Activated CD8-positive, alpha-beta memory T cell treated with anti-CD3 and anti-CD28 coated beads for 48 hours (primary cell): ENCODE measurements at places on chromosomes 5 and 9.

DNA sequence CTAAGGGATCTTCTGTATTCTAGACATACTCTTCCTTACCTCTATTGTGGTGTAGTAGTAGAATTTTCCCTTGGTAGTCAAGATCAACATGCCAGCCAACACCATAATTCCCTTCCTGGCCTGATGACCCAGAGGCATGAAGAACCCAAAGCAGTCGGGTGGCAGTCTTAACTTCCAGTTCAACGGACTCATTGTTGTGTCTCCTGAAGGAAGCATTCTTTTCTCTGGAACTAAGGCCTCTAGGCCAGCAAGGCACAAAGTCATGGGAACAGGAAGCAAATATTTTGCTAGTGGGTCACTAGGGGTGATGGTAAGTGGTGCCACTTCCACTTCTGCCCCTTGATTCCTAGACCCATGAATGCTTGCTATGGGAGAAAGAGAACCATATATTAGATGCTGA is 55.2 kb upstream of the DAPK1 start:
- no peak for DNase-seq

DNA sequence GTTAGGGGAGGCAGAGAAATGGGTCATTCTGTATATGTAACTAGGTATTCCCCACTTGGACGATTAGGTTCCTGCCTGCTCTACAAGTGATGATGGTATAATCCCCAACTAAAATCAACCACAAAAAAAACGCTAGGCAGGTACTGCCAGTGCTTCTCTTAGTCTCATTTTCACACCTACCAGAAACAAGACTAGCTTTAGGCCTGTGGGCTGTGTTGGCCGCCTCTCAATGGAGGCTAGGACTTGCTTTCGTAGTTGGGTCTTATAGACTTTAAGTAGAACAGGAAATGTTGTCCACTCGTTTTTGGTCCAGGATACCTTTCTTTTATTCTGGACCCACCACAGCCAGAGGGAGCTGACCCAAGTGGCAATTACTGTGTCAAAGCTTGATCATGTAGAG is 111.8 kb downstream of the UNC13B start:
- DNase-seq, result no peak

- no peak for DNase-seq
Observed at GRCh38 chr5:108661024-108661423, 86.7 kb upstream of the FER start.

DNA sequence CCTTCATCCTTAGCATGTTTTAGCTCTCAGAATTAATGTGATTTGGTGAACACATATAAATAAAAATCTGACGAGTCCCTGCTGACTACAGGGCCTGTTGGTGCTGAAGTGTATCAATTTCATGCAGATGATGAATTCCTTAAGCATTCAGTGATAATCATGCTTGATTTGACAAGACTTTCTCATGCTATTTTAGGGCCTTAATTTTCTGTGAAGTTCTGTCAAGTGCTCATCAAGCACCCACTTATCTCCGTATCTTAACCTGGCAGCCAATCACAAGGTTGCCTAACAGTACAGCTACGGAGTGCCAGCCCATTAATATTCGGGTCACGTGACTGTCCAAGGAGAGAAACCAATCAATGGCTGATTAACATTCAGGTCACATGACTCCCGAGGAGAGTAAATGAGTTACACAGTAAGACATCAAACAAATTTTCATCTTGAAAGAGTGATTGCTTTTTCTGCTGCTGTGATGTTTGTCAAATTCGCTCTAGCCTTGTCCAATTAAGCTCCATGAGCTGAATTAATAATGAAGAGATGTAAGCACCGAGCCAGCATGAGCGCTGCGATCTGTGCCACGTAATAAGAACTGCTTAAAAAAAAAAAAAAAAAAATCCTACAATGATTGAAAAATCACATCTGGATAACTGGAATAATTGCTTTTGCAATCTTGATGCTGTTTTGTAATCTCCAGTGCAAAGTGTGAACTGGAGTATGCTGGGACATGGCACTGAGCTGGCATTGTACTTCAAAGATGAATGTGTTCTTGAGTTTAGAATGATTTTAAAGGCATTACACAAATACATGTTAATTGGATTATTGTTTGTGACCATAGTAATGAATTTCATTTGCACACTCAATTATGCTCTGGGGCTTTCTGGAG is 104.3 kb upstream of the SPATA31D4 start:
- no peak for DNase-seq

DNA sequence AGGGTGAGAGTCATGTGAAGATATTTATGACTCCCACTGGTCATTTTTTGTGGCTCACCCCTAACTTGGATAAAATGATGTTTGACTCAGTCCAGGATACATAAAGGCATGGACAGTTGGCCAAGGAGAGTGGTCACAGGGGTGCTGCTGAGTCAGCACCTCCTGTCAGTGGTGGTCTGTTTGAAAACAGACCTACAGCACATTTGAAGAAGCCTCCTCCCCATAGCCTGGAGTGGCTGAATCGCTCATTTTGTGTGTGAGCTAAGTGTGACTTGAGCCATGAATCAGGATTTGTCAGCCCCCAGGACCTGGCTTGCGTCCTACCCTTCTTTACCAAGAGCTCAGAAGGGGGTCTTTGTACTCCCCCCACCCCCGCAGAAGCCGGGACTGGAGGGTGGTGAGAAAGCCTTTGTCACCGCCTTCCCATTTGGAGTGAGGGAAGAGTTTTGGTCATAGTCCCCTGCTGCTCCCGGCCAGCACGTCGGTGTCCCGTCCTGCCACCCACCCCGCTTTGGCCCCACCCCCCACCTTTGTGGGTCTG is 35.6 kb downstream of the TRIO start:
- no peak for DNase-seq

DNA sequence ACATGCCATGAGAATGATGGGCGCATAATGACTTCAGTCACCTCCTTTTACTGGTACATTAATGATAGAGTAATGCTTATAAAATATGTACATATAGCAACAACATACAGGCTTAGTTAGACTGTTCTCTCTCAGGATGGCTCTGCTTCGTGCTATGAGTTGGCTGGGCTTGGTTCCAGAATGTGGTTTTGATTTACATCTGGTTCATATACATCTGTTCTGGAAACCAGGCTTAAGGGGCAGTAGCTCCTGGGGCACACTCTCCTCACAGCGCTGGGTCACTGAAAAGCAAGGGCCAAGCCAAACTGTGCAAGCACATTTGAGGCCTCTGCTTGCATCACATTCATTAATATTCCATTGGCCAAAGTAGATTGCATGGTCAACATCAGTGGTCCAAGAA is 44.9 kb downstream of the PCSK1 start:
- DNase-seq, result no peak

- no peak for DNase-seq
Observed at GRCh38 chr5:92758552-92758951, 822.5 kb downstream of the NR2F1-AS1 start.

- no peak for DNase-seq
Observed at GRCh38 chr5:91638010-91638409, 254.9 kb upstream of the ARRDC3 start.

GRCh38 chr5:129903466-129904101 is 681 bp upstream of the CHSY3 start:
- no peak for DNase-seq

- DNase-seq, result no peak
Observed at GRCh38 chr5:149039506-149039905, 23.4 kb downstream of the SH3TC2 start.

- DNase-seq, result no peak
Observed at GRCh38 chr9:127865645-127866464, 11.4 kb upstream of the ENG start.

DNA sequence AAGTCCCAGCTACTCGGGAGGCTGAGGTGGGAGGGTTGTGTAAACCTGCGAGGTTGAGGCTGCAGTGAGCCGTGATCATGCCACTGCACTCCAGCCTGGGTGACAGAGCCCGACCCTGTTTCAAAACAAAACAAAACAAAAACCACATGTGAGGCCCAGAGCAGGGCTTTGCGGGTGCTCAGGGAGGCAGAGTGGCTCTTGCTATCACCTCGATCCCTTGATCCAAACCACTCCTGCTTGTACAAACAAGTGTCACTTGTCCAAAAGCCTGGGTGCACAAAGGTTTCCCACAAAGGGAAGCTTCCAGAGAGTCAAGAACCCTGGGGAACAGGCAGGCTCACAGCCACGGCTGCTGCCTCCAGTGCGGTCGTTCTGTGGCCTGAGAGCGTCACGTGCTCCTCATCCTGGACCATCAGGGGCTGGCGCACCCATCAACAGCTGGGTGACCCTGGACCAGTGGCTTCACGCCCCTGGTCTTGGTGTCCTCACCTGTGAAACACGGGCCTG is 162.7 kb downstream of the C9orf50 start:
- DNase-seq, result no peak

DNA sequence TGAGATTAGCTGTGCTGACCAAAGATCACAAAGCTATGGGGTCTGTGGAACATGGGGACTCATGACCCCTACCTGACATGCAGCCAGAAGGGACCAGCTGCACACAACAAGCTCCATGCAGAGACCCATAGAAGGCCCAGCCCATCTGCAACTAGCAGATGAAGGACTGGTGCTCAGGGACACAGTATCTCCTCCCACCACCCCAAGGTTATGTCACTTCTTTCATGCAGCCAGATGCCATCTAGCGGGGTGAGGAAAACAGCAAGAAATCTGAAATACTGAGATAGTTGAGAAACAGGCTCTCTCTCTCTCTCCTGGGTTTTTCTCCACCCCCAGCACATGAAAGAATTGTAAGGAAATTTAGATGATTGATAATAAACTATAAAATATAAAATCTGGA is 161.3 kb upstream of the DAPK1 start:
- no peak for DNase-seq

- DNase-seq, result no peak
Observed at GRCh38 chr5:173454361-173454735, 126.1 kb upstream of the STC2 start.

DNA sequence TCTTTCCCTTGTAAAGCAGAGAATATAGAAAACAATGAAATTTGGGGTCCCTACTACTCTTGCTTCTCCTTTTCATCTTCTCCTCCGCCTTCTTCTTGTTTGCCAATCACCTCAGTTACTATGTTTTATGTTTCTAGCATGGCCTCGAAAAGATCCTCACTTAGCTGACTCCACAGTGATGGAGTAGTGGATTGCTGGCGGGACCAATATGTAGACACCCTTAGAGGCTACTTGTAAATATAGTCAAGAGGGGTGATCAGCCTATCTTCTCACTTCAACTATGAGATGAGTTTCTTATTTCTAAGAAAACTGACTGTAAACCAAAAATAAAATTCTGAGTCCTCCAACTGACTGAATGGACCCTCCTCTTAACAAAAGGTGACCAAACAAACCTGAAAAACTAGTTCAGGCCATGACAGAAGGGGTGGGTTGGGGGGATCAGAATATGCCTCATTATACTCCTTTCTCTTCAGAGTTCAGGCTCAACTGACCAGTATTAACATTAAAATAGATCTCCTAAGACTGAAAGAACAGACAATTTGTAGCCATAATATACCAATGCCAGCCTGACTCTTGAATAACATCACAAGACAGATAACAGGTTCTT is 829.0 kb downstream of the TLE4 start:
- no peak for DNase-seq

DNA sequence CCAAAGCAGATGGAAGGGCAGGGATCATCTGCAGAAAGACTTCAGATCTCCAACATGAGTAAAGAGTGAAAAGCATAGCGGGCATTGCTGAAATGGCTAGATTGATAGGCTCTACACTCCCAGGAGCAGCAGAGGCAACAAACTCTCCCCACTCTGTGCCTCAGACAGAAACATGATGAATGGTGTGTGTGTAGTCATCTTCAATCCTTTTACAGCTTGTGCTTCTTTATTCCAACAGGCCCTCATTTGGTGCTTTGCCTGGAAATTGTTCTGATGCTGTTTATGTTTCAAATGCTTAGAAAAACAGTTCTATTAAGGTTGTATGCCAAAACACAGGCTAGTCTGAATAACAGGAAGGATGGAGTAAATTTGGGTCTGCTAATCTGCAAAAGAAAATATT is 176.2 kb downstream of the DMRTA1 start:
- DNase-seq, result no peak

- DNase-seq, result no peak
Observed at GRCh38 chr5:179762079-179762780, 29.6 kb downstream of the MAML1 start.

- no peak for DNase-seq
Observed at GRCh38 chr9:129398101-129398960, 220.3 kb upstream of the IER5L start.

GRCh38 chr9:83536332-83536731 is 1.9 kb downstream of the FRMD3 start:
- no peak for DNase-seq

GRCh38 chr5:75993643-75994520 is 89.3 kb upstream of the SV2C start:
- DNase-seq, result no peak

GRCh38 chr9:87336914-87337333 is 160.7 kb upstream of the DAPK1 start:
- no peak for DNase-seq

GRCh38 chr5:127392762-127393161 is 102.2 kb downstream of the MEGF10 start:
- no peak for DNase-seq

GRCh38 chr9:33197279-33198152 is 30.4 kb upstream of the B4GALT1 start:
- DNase-seq, result no peak

- no peak for DNase-seq
Observed at GRCh38 chr9:73153793-73154227, 2.1 kb downstream of the ANXA1 start.

GRCh38 chr5:98933445-98934072 is 4.8 kb upstream of the CHD1 start:
- DNase-seq, result no peak

DNA sequence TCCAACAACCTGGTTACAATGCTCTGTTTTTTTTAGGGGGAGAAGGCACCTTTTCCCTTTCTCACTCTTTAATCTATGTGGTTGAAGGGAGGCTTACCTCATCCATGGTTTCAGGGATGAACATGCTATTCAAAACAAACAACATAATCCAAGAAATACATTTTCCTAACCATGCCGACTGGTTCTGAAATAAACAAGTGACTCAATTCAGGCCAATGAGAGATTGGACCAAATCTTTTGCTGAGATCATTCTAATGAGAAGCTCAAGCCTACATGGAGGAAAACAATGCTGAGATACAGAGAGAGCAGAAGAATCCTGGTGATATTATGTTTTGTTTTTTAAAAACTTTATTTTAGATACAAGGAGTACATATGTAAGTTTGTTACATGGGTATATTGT is 46.8 kb upstream of the ELL2 start:
- DNase-seq, result no peak

- DNase-seq, result no peak
Observed at GRCh38 chr5:74480201-74480600, 160.3 kb downstream of the ENC1 start.

DNA sequence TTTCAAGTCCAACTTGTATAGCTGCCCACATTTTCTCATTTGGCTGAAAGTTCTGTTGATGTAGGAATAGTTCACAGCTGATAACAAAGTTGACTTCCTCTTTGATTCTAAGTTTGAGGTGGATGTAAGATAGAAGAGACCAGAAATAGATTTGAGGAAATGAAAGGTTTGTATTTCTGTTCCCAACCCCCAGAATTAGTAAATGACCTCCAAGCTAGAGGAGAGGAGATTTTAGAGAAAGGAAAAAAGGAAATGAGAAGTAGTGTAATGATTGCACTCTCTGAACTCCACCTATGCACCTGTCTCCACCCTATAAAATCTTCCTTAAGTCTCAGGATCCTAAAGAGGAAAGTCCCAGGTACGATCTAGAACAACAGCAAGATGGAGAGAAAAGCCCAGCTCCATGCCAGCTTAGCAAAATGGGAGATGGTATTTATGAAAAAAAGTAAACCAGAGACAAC is 130.4 kb upstream of the POC5 start:
- no peak for DNase-seq

GRCh38 chr9:136100700-136101614 is 5.9 kb upstream of the NACC2 start:
- DNase-seq, result no peak
